Activated T-helper 1 cell treated with anti-CD3 and anti-CD28 coated beads, Interleukin-2, amount 50 U/mL, for 16 hours (primary cell): ENCODE measurements at places on chromosomes 1 and 21.

- peak; percentile 52 for DNase-seq
Measured at GRCh38 chr1:1033009-1033587, 13.2 kb downstream of the AGRN start.

DNA sequence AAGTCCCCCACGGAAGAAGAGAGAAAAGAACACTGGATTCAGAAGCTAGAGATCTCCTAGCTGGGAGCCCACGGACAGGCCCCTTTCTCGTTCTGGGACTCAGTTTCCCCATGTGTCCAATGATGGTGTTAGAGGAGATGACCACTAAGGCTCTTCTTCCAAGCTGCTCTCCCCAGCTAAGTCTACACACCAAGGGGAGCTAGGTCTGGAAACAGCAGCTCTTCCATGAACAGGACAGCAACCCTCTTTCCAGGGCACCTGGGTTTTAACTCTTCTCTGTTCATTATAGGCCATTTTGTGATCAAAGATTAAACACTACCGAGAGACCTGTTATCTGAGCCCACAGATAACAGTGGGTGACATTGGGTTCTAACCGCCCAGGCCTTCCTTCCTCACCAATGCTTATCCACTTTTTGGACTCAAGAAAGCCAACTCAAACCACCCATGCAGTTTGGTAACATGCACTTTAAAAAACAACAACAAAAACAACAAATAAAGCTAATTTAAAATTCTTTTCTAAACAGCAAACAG is 85.9 kb downstream of the MRPL37 start:
- DNase-seq: no peak

DNA sequence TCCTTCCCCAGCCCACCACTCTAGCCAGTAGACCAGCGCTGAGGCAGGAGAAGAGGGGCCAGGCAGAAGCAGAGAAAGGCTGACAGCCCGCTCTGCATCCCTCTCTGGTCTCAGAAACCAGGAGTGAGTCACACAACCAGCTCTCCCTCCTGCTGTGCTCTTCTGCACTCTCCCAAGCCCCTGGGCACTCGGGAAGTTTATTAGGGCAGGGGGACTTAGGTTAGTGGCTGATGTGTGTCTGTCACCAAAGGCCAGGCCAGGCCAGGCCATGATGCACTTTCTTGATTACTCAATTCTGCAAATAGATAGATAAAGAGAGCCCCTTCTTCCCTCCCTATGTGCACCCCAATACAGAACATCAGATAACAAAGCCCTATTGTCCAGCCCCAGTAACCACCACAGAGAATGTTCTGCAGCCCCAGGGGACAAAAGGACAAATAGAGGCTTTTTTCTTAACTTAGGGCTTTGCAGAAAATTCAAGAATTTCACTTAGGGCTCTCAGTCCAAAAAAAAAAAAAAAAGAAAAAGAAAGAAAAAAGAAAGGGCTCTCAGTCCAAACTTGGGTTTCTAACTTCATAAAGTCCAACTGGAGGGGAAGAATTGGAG is 52.9 kb upstream of the CNTN2 start:
- no peak for DNase-seq

- no peak for DNase-seq
Measured at GRCh38 chr1:108627951-108628350, 32.9 kb downstream of the HENMT1 start.

GRCh38 chr1:51313961-51314777 is 16.2 kb downstream of the TTC39A start:
- DNase-seq: no peak

- no peak for DNase-seq
Measured at GRCh38 chr1:32336591-32336932, 529 bp upstream of the MARCKSL1 start.

GRCh38 chr1:44485229-44485933 is 80.3 kb downstream of the RNF220 start:
- DNase-seq: no peak

GRCh38 chr1:118984722-118985639 is 3.2 kb downstream of the TBX15 start:
- no peak for DNase-seq

GRCh38 chr1:18641005-18641941 is 10.6 kb downstream of the PAX7 start:
- no peak for DNase-seq
